HT1080 (cell line): ENCODE measurements at places on chromosomes 5 and 9.

DNA sequence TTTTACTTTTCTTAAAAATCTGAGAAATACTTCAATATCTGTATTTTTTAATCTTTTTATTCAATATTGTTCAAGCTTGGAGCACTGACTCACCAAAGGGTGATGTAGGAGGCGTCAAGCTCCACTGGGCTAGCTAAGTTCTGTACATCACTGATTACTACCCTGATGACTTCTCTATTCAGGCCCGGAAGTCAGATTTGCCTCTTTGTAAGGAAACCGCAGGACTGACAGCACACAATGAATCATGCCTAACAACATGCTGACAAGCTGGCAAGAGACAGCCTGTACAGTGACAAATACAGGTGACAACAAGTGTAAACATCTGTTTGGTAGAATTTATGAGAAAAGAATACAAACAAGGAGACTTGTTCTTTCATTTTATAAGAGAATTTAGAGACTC is 627.9 kb upstream of the RORB start:
- peak; percentile 95 for DNase-seq

GRCh38 chr5:107594253-107595045 is 76.3 kb downstream of the EFNA5 start:
- DNase-seq: peak; percentile 38

- DNase-seq: peak; percentile 65
Observed at GRCh38 chr9:126805554-126806262, 868 bp downstream of the ZBTB43 start.

GRCh38 chr9:123475407-123475806 is 119.4 kb downstream of the CRB2 start:
- DNase-seq: no peak

- no peak for DNase-seq
Observed at GRCh38 chr9:95870352-95870751, 5.1 kb upstream of the ERCC6L2 start.
